ENCODE measurements at places on chromosomes 4 and X.
A peak's percentile ranks its signal among the peaks of the same experiment; 100 is the strongest.

- no peak for DNase-seq
These were observed 41.2 kb downstream of the ANXA5 start for GRCh38 chr4:121655320-121656268.

- no peak for DNase-seq
These were observed 70.2 kb upstream of the MAGEB2 start for GRCh38 chrX:30144971-30145731.

- no peak for DNase-seq
These were observed 391.8 kb upstream of the CPXCR1 start for GRCh38 chrX:88355252-88355651.

DNA sequence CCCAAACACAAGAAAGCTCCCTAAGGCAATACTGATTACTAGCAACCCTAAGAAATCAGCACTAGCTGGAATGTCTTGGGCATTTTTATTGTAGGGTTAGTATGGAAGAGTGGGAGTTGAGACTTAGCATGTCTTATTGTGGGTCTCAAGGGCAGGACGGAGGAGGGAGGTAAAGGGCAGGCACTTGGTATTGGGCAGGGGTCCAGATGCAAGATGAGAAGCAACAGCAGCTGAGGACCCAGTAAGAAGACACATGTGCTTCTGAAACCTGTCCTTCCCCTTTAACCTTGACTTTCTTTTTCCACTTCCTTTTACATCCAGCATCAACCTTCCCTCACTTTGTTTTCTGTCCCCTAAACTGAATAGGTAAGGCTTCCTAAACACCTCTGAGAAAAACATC lies 37.4 kb downstream of the LARP7 start:
- no peak for DNase-seq

GRCh38 chr4:38166082-38166481 lies 205.9 kb downstream of the PTTG2 start:
- no peak for DNase-seq

DNA sequence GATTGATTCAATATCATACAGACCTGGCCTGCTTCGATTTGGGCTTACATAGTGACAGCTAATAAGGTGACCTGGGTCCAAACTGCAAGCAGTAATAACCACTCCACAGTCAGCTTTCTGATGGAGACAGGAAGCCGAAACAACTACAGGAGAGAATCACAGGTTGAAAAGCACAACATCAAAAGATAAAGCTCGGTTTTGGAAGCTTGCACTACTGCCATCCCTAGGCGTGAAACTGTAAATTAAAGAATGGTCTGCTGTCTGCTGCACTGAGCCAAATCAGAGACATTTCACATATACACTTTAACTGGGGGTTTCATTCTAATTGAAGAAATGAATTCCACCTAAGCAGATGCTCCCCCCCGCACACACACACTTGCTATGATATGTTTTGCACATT lies 116.3 kb downstream of the DHX15 start:
- no peak for DNase-seq

DNA sequence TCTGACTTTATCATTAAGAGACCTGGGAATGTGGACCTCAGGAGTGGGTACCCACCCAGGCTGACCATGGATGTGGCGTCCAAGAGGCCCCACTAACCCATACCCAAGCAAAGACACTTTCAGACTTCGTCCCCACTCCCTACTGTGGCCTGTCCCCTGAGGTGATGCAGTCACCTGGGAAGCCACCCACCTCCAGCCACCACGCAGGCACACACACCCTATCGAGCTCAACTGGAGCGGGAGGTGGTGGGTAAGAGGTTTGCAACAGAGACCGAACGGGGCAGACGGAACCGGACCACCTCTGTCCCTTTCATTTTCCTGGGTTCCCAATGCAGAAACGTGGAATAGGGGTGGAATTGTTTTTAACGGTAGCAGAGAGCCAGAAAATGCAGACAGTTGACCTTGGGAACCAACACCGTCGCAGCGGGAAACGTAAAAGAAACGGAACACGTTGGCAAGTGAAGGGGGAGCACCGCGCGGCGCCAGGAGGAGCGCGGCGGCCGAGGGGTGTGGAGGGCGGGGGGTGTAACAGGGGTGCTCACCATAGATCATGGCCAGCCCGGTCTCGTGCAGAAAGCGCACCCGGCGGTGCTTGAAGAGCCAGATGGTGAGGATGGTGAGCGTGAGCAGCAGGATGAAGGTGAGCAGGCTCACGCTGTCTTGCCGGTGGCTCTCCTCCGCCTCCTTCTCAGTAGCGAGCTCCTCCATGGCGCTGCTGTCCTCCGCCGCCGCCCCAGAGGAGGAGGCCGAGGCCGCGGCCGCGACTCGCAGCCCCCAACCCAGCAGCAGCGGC lies 559 bp downstream of the SLC9A7 start:
- no peak for DNase-seq

GRCh38 chr4:91171217-91171616 lies 1044.0 kb downstream of the CCSER1 start:
- DNase-seq = no peak

DNA sequence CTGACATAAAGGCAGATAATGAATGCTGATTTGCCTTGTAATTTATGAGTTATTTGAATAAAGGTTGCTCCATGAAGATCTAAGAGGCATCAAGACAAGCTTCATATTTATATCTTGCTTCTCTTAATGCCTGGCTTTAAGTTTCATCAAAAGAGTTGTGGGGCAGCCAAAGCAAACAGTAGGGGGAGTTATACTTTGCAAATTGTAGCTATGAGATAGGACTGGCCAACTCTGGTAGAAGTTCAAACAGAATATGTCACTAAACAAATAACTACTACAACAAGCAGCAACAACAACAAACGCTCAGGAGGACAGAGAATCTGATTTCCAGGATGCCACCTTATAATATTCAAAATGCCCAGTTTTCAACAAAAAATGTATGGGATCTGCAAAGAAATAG lies 69.1 kb upstream of the PLAC1 start:
- peak; percentile 54 for DNase-seq

DNA sequence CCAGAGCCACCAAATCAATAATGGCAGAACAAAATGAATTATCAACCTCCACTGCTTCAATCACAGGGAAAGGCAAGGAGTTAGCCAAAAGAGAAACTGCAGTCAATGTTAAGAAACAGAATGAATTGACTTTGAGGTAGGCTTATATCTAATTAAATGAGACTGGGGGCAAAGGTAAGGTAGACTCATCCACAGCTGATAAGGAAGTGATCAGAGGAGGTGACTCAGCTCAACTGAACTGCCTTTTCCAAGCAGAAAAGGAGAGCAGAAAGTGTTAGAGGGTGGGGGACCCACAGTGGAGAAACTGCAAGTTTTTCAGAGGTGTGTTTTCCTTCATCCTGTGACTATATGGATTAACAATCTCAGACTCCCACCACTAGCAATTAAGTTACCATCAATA lies 345.8 kb upstream of the PPARGC1A start:
- no peak for DNase-seq

DNA sequence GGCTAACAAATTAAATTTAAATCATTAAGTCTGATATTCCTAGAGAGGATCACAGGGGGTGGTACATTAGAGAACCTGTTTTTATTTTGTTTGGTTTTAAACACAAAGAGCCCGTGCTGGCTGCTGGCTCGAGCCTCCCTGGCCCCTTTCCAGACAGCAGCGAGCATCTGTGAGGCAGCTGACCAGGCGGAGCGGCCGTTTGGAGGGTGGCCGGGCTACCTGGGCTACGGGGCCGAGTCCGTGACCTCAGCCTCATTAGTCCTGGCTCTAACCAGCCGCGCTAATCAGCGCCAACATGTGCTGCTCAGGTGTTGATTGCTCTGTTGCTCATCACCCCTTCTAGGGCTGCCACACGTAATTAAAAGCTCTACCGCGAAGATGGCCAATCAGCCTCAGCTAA lies 35.3 kb downstream of the DCTD start:
- no peak for DNase-seq

- no peak for DNase-seq
These were observed 42.5 kb downstream of the VGLL1 start for GRCh38 chrX:136574548-136574947.

- no peak for DNase-seq
These were observed 29.0 kb downstream of the LRBA start for GRCh38 chr4:150986085-150986484.

- no peak for DNase-seq
These were observed 28.9 kb upstream of the WDFY3 start for GRCh38 chr4:84995386-84995785.

- no peak for DNase-seq
These were observed 96.1 kb downstream of the ARHGAP24 start for GRCh38 chr4:85571008-85571407.

DNA sequence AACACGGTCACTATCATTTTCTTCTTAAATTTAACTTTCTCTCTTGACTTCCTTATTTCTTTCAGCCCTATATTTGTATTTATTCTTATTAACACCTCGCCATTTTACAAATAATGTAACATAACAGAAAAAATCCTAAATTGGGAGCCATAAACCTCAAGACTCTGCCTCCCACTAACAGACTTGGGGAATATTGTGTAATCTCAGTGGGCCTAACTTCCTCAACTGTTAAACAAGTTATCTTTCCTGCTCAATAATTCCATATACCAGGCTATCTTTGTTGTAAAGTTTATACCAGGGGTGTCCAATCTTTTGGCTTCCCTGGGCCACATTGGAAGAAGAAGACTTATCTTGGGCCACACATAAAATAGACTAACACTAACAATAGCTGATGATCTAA lies 26.2 kb downstream of the PRSS12 start:
- DNase-seq = no peak

GRCh38 chrX:63526863-63527262 lies 175.7 kb upstream of the SPIN4 start:
- no peak for DNase-seq

GRCh38 chr4:173288296-173288695 lies 45.9 kb downstream of the HMGB2 start:
- peak; percentile 15 for DNase-seq

GRCh38 chrX:1323315-1323714 lies 13.3 kb upstream of the IL3RA start:
- peak; percentile 12 for DNase-seq

DNA sequence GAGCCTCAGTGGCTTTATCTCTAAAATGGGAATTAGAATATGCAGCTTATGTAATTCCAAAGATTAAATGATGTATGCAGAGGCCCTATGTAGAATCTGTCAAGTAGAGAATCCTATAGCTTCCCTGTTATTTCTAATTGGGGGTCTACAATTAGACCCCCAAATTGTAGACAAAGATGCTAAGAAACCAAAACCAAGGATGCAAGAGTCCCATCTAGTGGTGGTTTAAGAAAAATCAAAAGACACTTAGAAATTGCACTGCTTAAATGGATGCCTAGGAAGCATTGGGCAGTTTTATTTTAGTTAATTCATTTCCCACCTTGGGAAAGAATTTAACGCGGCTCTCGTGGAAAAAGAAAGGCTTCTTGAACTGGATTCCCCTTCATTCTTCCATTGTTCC lies 115.2 kb downstream of the GABRA2 start:
- DNase-seq = no peak

GRCh38 chrX:7606039-7606652 lies 236.8 kb upstream of the VCX start:
- DNase-seq = no peak

DNA sequence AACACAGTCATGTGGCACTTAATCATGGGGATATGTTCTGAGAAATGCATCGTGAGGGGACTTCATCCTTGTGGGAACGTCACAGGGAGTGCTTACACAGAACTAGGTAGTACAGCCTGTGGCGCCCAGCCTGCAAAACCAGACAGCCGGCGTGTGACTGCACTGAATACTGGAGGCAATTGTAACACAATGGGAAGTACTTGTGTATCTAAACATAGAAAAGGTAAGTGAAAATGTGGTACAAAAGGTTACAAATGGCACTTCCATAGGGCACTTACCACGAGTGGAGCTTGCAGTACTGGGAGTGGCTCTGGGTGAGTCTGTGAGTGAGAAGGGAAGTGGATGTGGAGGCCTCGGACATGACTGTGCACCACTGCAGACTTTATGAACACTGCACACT lies 5.2 kb downstream of the TLR3 start:
- no peak for DNase-seq

GRCh38 chr4:132001542-132001941 lies 1147.6 kb upstream of the PCDH10 start:
- DNase-seq = no peak

DNA sequence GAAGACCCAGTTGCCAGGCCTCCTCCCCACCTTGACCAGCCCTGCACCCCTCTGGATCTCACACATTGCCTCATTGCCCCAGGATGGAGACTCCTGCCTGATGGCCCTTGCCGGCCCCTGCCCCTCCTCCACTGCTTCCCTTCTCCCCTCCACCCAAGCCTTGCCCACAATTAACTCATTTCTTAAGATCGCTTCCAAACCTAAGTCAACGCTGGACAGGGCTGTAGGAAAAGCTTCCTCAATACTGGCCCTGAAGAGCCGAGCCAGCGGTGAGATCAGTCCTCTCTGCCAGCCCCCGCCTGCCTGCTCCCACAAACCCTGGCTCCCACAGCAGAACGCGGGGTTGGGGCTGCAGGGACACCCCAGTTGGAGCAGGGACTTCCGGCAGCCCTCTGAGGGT lies 7.5 kb upstream of the HAUS7 start:
- DNase-seq = no peak

DNA sequence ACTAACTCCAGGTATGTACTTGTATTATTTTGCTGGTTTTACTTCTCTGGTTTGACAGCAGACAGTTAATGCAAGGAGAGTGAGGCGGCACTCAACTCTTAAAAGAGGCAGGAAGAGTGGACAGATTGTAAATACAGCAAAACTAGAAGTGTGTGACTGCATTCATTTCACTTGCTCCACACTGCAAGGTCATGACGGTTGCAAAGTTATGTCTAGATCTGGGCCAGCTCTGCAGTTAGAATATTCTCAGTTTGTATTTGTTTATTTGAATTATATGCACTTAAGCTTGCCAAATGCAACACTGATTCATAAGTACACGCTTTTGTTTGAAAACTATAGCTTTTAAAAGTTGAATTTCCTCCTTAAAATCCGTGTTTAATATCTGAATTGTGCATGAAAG lies 148.9 kb downstream of the STIM2 start:
- no peak for DNase-seq

DNA sequence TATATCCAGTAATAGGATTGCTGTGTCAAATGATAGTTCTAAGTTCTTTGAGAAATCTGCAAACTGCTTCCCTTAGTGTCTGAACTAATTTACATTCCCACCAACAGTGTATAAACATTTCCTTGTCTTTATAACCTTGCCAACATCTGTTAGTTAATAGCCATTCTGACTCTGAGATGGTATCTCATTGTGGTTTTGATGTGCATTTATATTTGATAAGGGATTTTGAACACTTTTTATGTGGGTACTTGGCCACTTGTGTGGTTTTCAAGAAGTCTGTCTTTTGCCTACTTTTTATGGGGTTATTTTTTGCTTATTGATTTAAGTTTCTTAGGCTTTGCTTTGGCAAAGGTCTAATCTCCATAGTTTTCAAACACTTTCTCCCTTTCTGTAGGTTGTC lies 189.9 kb upstream of the CXCL13 start:
- DNase-seq = no peak
